SJSA1 (cell line): ENCODE measurements at places on chromosomes 7 and 10. TPM values are rescaled to one million over a fixed set of nuclear protein-coding genes. Genes with fewer than 3 reads are reported as not detected.

The TMEM139 gene
- not detected in 2 replicates for total RNA-seq

The ANLN gene
- total RNA-seq, result 298 and 397 TPM in 2 replicates

The PSD gene
- 0.08 TPM in 1 of 2 replicates, not detected in the other for total RNA-seq

The CLRN3 gene
- total RNA-seq, result not detected in 2 replicates

The TMEM213 gene
- total RNA-seq, result not detected in 2 replicates

DNA sequence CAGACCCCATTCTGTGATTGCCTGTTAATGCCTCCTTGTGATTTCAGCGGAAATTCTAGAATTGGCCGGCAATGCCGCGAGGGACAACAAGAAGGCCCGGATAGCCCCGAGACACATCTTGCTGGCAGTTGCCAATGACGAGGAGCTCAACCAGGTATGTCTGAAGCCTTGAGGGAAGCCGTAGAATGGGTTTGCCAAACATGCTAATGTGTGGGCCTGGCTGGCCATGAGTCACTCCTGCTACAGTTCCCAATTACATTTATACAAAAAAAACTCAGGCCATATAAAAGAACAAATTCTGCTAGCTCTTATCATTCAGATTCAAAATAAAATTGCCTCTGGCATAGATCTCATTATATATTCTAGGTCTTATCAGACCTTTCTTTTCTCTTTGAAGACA lies 37.4 kb downstream of the MACROH2A2 start:
- DNase-seq, result no peak

DNA sequence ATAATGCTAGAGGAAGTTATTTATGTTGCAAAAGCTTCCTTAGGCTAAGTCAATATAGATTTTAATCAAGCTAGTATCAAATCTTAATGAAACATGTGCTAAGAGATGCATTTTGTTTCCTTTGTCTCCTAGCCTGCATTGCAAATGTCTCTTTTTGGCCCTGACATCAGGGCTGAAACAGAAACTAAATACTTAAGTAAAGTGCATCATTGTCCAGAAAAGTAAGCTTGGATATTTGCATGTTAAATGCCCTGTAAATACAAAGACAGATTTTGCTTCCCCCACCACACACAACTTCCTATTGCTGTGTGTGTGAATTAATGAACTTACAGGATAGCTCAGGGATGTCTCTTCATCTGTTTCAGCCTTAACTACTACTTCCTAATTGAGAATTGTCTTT lies 10.0 kb upstream of the STAMBPL1 start:
- no peak for DNase-seq

DNA sequence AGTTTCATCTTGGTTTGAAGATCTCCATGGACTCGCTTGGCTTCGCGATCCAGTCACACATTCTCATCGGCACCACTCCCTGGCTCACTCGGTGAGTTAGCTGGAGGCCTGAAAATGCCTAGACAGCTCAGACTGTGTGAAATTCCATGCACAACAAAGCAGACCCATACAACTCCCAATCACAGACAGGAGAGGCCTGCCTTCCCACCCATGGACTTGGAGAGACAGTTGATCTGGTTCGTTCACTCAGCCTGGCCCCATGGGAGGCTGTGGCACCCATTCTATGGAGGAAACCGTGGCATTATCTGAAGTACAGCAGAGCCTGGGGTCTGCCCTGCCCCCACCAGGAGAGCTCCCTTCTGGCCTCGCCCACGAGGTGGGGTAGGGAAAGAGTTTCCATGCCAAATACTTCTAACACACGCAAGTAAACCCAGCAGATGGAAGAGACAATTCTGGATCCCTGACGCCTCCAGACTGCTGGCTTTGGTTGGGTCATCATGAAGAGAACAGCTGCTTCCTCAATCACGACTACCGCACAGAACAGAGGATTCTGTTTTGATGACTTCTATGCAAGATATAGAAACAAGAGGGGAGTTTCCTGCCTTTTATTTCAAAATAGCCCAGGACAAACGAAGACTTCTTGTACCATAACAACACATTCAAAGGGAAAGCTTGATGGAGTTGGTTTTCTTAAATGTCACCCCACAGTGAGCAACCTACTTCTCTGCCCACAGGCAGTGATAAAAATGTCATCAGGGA lies 15.9 kb downstream of the FAM53B start:
- no peak for DNase-seq

DNA sequence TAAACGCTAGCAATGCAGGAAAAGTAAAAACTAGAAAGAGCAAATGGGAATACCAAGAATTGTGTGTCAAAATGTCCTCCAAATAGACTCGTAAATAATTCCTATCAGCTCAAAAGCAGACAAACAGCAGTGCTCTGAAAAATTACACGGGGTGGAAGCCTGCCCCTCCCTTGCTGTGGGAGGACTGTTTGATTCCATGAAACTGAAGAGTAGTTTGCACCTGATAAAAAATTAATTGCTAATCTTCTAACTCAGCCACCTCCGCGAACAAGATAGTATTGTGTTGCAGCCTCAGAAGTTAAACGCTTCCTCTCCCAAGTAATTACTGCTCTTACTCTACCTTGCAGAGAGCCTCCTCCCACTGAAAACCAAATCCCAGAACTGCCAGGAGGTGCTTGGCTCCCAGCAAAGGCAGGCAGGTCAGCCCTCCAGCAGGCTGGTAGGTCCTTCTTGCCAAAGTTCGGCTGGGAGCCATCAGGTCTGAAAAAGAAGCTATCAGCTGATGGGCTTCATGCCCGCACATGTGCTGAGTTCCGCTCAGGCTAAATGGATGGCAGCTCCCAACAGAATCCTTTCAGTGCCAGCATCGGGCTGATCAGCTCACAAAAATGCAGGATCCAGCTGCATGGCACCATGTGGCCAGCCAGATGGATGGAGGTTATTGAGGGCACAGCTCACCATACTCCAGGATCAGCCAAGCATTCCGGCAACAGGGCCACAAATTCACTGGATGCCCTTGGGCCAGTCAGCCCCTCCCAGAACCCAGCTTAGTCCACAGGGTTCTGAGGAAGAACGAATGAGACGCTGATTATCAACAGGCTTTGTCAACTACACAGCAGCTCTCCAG lies 37.1 kb downstream of the MAD1L1 start:
- peak; percentile 32 for DNase-seq

DNA sequence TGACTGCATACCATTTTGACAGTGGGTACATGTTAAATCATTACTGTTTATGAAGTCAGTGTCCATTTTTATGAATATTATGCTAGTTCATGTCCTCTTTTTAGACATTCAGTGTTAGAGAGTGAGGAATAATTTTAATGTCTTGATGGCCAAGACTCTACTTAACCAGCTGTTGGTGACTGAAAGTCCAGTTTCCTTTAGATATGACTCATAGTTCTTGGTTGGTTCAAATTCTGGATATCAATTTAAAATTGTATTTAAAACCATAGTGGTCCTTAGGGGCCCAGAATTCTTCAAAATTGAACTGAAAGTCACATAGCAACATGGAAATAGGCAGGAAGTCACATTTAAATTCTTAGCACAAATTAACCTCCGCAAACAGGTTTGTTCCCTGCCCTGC lies 196.5 kb upstream of the PRPS1L1 start:
- no peak for DNase-seq

- no peak for DNase-seq
Measured at GRCh38 chr10:59560161-59560560, 149.5 kb downstream of the SLC16A9 start.
